ENCODE measurements at places on chromosomes 2 and 18. TPM values are rescaled to one million over a fixed set of nuclear protein-coding genes. Genes with fewer than 3 reads are reported as not detected.

GRCh38 chr18:3604498-3605408 is 154.8 kb downstream of the TGIF1 start:
- DNase-seq, result no peak
- H3K36me3 ChIP-seq, result peaks cover 9% of the 10 kb centered on the region
- no peak overlapping the region for H3K27ac ChIP-seq
- H3K4me1 ChIP-seq, result peaks cover 20% of the 10 kb centered on the region
- no peak overlapping the region for H3K4me3 ChIP-seq

DNA sequence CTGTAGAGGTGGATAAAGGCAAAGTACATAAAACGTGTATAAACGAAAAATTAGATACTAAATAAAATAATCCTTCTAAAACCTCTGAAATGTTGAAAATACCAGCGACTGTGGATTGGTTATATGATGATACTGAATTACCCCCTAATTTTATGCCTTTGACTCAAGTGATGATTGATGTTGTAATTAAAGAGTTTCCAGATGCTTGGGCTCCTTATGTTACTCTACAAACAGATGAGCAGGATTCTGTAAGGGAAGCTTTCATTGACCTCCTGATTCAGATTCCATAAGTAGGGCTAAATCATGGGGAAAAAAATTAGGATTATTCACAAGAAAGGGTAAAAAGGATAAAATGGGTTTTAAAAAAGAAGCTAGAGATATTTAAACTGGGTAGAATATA is 418.2 kb upstream of the SLC39A10 start:
- no peak overlapping the region for H3K4me3 ChIP-seq
- H3K27ac ChIP-seq, result no peak overlapping the region
- H3K27me3 ChIP-seq, result no peaks in the 10 kb centered on the region
- DNase-seq, result no peak
- H3K36me3 ChIP-seq, result no peaks in the 10 kb centered on the region

Gene GKN2
- total RNA-seq, result not detected

- no peaks in the 10 kb centered on the region for H3K27me3 ChIP-seq
- no peak for DNase-seq
- no peak overlapping the region for H3K4me3 ChIP-seq
Measured at GRCh38 chr2:151269798-151270568, 8.3 kb upstream of the RBM43 start.

Gene IL18RAP
- total RNA-seq, result 16.8 TPM
